OCI-M1 (cell line): ENCODE measurements at places on chromosomes 16 and 17.
A peak's percentile ranks its signal among the peaks of the same experiment; 100 is the strongest.

GRCh38 chr17:78416791-78417530, 38.5 kb downstream of the PGS1 start:
- DNase-seq: no peak

- DNase-seq: no peak
These were observed 53.2 kb downstream of the SMG6 start for GRCh38 chr17:2250140-2251095.

GRCh38 chr17:1229349-1229899, 40.8 kb upstream of the BHLHA9 start:
- peak; percentile 32 for DNase-seq

GRCh38 chr16:19657831-19658230, 60.2 kb downstream of the KNOP1 start:
- no peak for DNase-seq

DNA sequence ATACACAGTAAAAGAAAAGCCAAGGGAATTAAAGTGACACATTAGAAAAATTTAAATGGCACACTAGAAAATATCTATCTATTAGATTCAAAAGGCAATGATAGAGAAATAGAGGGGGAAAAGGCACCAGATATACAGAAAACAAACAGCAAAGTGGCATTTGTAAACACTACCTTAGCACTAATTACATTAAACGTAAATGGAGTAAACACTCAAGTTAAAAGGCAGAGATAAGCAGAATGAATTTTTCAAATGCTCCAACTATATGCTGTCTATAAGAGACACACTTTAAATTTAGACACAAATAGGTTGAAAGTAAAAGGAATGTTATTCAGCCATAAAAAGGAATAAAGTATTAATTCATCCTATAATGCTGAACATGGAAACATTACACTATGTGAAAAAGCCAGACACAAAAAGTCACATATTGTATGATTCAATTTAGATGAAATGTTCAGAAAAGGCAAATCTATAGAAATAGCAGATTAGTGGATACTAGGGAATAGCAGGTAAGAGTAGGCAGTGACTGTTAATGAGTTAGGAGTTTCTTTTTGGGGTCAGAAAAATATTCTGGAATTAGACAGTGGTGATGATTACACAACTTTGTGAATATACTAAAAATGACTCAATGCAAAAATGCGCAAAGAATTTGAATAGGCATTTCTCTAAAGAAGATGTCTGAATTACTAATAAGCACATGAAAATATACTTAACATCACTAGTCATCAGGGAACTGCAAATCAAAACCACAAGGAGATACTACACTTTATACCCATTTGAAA, 92.4 kb downstream of the BRIP1 start:
- DNase-seq: no peak

DNA sequence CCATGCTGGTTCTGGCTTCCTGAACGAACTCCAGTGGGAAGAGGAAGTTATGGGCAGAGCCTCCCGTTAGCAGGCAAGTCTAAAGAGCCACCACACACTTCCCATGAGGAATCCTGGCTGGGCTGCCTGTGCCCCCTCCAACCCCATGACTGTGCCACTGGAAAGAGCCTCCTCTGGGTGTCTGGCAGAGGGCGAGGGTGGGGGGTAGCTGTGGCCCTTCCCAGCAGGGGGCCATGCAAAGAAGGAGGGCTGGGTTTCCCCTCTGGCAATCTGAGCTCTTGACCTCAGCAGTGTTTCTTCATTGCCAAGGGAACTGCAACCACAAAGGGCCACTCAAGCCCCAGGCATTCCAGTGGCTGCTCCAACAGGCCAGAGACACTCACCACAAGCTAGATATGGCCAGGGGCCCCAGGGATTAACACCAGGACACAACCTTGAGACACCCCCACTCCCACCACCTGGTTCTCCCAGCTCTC, 1.7 kb upstream of the RRAD start:
- DNase-seq: peak; percentile 54

GRCh38 chr17:61478026-61478789, 26.0 kb downstream of the TBX4 start:
- DNase-seq: no peak

- DNase-seq: no peak
These were observed 15.8 kb downstream of the PPM1D start for GRCh38 chr17:60615840-60616239.

DNA sequence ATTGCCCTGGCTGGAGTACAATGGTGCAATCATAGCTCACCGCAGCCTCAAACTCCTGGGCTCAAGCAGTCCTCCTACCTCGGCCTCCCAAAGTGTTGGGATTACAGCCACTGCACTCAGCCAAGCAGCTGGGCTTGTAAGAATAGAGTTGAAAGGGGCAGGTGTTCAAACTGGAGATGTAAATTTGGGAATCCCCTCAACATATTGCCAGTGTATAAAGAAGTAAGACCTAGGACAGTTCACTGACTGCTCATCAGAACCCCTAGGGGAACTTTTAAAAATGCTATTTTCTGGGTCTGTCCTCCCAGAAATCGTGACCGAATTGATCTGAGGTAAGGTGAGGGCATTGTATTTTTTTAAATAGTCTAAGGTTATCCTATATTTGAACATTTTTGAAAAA, 8.9 kb upstream of the DNAJA2 start:
- DNase-seq: no peak

GRCh38 chr16:2060346-2060745, 12.6 kb downstream of the TSC2 start:
- DNase-seq: no peak

GRCh38 chr17:1996800-1997288, 28.3 kb downstream of the RTN4RL1 start:
- DNase-seq: no peak

- no peak for DNase-seq
These were observed 393 bp downstream of the ANKRD11 start for GRCh38 chr16:89489898-89490438.

DNA sequence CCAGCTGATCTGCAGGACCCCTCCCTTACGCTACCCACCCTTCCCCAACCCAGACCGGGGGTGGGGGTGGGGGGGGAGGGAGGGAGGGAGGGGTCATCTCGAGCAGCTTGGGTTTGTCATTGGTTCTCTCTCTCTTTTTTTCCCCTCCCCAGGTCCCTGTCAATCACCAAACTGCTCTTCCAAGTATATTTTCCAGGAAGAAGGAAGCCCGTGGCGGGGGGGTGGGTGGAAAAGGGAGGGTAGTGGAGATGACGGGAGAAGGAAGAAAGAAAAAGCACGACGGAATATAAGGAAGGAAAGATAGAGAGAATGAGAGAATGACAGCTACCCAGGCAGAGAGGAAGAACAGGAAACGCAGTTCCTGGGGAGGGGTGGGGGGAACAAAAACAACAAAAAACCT, 17.9 kb downstream of the SALL1 start:
- DNase-seq: no peak

- peak; percentile 81 for DNase-seq
These were observed 1.7 kb downstream of the HEXIM1 start for GRCh38 chr17:45149669-45150664.

GRCh38 chr17:17757956-17758845, 76.9 kb downstream of the RAI1 start:
- DNase-seq: no peak

DNA sequence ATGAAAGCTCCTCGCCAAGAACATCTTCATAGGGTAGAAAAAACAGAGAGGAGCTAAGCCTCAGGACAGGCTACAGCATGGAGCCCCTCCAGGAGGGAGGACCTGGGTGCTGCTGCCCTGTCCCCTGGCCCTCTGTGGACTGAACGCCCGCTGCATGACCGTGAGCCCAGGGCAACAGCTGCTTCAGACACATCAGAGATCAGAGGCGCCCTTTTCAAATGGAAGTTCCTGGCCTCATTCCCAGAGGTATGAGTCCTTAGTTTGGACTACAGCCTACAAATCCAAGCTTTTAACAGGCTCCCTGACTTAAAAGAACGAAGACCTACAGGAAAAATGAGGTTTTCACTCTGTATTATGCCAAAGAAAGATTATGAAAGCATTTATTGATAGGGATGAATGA, 48.5 kb downstream of the ZNF18 start:
- no peak for DNase-seq

- peak; percentile 45 for DNase-seq
These were observed 43.4 kb downstream of the HNF1B start for GRCh38 chr17:37701496-37701898.

GRCh38 chr16:77290451-77291115, 91.4 kb downstream of the SYCE1L start:
- no peak for DNase-seq

DNA sequence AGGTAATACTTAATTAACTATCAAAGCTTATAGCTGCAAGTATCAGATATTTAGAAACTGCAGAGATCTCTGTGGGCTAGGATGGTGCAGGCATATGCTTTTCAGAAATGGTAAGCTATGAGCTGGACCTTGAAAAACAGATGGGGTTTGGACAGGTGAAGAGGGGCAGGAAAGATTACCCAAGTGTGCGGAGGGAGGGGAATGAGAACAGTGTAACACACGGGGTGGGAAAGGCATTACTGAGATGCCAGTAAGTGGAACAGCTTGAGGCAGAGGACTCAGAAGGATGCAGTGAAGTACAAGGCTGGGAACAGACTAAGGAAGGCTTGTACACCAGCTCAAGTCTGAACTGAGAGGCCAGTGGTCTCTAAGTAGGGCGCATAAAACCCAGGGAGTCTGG, 22.1 kb upstream of the EVPL start:
- no peak for DNase-seq

- DNase-seq: no peak
These were observed 19.8 kb downstream of the PPL start for GRCh38 chr16:4917117-4917516.

GRCh38 chr16:27769561-27770255, 219.8 kb downstream of the KATNIP start:
- no peak for DNase-seq

DNA sequence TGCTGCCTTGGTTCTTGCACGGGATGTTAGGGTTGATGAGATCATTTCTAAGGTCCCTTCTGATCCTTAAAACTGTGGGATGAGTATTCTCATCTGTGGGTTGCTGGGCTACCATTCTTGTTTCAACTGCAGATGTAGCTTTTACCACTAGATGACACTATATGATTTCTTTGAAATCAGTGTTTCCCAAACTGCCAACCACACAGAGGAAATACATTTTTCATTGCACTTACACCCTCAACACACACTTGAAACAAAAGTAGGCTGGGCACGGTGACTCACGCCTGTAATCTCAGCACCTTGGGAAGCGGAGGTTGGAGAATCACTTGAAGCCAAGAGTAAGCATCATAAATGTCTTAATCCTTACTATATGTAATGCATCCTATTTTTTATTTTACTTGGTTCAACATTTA, 15.3 kb downstream of the LCMT1 start:
- peak; percentile 62 for DNase-seq

DNA sequence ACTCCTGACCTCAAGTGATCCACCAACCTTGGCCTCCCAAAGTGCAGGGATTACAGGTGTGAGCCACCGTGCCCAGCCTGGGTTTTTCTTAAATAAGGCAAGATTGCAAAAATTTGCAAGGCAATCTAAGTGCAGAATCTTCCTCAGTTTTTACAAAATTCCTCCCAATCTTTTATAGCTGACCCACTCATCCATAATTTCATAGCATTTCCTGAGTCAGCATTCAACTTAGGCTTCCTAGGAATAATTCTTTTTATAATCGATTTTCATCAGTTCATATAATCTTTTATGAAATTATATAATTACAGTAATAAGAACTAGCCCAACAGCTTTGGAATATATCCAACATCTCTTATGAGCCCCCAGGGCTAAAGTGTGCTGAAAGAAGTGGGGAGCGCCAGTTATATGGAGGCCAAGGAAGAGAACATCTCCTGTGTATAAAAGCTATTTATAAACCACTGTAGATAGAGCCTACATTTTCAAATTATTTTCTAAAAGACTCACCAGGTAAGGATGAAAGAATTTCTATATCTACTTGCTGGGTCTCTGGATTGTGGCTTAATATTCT, 14.8 kb downstream of the COIL start:
- no peak for DNase-seq

- DNase-seq: no peak
These were observed 66.6 kb upstream of the RPH3AL start for GRCh38 chr17:419073-419735.

DNA sequence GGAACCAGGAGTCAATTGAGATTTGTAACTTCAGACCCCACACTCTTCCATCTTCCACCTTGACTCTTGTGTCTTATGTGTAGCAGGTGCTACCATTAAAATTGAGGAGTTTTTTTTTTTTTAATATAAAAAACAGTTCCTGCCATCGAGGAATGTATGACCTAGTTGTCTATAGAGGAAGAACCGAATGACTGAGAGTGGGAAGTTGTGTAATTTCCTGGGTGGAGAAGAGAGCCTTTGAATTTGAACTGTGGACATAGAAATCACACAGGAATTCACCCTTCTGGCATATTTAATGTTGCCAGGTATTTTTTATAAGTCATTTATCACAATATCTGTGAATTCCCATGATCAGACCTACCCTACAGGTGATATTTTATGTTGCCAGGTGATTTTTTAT, 22.0 kb downstream of the SP2 start:
- no peak for DNase-seq

DNA sequence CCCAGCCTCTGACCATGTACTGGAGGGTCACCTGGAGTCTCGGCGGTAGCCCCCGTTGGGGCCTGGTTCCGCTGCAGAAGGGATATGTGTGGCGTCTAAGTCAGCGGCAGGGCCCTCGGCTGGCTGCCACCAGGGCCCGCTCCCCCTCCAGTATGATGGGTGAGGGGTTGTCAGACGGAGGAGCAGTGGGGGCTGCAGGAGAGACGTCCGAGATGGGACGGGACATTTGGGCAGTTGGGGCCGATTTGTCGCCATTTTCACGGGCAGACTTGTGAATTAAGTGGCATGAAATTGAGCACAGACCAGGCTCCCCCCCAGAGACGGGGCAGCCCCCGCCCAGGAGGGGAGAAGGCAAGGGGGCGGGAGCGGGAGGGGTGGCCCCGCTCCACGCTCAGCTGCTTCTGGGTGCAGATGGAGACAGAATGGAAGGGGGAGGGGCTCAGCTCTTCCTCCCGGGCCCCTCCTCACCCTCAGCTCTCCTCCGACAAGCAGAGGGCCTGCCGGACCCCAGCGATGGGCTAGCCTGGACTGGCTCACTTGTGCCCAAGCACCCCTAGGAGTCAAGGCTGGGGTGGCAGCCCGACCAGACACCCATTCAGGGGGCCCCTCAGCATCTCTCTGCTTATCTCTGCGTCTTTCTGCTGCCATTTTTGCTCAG, 52.7 kb upstream of the LHX1 start:
- DNase-seq: no peak

DNA sequence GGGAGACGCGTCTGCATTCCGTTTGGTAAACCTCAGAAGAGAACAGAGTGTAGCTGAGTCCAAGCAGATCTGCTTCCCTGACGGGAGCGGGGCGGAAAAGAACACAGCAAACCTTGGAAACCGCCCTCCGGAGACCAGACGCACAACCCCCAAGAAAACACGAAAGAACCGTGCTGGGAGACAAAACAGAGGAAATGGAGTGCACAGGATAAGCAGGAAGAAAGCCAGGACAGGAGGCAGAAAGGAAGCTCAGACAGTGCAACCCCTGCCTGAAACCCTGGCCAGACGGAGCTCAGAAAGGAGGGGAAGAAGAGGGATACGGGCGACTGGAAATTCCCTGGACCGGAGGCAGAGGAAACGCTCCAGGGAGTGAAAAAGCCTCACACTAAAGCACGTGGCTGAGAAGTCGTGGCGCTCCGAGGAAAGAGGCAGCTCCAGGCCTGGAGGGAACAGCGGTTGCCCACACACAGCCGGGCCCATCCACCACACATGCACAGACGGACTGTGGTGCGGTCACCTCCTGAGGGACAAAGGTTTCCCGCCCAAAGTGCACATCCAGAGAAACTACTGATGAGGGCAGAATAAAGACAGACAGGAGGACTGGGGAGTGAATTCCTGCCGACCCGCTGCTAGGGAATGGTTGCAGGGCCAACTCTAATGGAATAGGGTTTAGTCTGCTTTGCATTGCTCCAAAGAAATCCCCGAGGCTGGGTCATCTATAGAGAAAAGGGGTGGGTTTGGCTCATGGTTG, 10.2 kb downstream of the DPEP1 start:
- DNase-seq: no peak
